ENCODE measurements at places on chromosomes 7 and 10.
A peak's percentile ranks its signal among the peaks of the same experiment; 100 is the strongest.

GRCh38 chr10:110006358-110007160, 1.2 kb upstream of the ADD3 start:
- DNase-seq: no peak

DNA sequence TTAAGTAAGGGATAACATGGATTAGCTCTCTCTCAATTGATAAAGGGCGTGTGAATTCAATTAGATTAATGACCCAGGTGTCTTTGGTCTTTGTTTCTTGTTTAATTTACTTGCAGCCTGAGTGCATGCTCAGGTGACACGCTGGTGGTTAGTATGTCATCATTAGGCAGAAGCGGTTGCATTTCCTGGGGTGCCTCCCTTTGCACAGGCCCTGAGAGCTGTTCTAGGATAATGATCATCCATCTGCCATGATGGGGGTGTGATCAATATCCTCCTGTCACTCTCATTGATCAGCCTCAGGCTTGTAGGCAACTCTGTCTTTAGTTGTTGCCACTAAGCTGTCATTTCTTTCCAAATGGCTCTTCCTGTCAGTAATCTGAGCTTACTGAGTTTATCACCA, 99.6 kb upstream of the NPS start:
- no peak for DNase-seq

GRCh38 chr7:115273139-115273772, 351.4 kb downstream of the MDFIC start:
- DNase-seq: no peak

GRCh38 chr7:114821030-114821900, 100.6 kb upstream of the MDFIC start:
- DNase-seq: no peak

DNA sequence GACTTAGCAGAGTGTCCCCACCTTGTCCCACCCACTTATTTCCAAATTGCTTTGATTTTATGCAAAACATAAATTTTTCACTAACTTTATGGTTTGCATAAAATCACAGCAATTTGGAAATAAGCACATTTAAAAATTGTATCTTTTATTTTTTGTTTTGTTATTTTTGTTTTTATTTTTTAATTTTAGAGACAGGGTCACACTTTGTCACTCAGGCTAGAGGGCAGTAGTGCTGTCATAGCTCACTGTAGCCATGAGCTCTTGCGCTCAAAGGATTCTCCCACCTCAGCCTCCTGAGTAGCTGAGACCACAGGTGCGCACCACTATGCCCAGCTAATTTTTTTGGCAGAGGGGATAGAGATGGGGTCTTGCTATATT, 43.2 kb downstream of the APBB1IP start:
- DNase-seq: no peak

- DNase-seq: no peak
Observed at GRCh38 chr10:58742141-58742540, 229.5 kb downstream of the BICC1 start.

DNA sequence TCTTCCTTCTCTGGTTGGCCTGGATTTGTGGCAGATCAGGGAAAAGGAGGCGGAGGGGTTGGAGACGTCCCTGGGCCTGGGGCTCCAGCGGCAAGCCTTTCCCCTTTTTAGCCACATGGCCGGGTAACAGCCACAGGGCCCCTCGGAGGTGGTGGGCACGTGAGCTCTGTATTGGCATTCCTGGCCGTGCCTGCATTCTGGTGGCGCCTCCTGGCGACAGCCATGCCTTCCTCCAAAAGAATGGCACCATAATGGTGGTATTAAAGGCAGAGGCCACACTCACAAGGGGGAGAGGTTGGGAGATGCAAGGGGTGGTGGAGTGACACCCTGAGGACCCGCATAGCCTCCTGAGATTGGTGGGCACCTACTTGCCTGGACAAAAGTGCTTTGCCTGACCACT, 3.0 kb upstream of the AQP1 start:
- DNase-seq: peak; percentile 12

- DNase-seq: no peak
Observed at GRCh38 chr7:29854257-29854938, 48.1 kb downstream of the WIPF3 start.

DNA sequence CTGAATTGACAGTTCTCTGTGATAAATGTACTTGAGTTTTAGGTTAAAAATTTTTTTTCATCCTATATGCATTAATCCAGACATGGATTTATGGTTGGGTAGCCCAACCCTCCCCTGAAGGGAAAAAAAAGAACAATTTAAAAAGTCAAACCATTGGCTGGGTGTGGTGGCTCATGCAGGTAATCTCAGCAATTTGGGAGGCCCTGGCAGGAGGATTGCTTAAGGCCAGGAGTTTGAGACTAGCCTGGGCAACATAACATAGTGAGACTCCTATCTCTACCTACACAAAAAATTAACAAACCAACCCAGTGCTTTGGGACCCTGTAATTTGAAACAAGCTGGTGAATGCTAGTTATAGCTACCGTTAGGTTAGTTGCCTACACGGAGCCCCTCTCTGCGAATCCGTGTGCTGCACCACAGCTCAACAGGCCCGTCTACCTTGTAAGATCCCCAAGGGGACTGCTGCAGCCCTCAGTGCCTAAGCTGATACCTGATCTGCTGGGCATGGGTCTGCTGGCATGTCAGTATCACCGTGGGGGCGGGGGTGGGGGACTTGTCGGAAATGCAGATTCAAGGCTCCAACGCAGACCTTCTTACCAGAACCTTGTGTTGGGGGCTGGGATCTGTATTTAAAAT, 32.8 kb downstream of the TSPAN14 start:
- DNase-seq: no peak

GRCh38 chr10:60883187-60883586, 60.8 kb downstream of the RHOBTB1 start:
- peak; percentile 35 for DNase-seq

DNA sequence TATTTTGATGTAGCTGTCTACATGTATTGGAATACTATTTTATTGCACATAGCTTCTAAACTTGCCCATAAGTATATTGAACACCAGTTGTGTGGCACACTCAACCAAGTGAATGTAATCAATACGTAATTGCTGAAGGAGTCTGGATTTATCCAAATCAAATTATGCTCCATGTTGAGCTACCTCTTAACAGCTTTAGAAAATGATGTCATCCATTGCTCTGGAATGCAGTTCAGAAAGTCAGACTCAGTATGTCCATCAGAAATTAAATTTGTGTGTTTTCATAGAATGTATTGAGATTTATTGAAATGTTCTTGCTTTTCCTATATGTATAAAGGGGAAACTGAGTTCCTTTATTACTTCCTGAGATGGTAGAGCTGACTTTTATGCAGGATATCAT, 25.0 kb upstream of the CCAR1 start:
- DNase-seq: no peak

DNA sequence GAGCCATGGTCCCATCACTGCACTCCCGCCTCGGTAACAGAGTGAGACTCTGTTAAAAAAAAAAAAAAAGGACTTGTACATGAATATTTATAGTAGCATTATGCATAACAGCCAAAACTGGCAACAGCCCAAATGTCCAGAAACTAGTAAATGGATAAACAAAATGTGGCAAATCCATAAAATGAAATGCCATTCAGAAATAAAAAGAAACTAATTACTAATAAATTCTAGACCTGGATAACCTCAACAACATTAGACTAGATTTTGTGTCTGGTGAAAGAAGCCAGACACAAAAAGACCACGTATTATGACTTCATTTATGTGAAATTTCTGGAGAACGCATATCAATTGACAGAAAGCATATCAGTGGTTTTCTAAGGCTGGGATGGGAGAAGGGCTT, 74.5 kb downstream of the HPSE2 start:
- no peak for DNase-seq

GRCh38 chr10:132932461-132933307, 9.7 kb downstream of the CFAP46 start:
- DNase-seq: no peak

GRCh38 chr10:103740611-103741010, 114.8 kb downstream of the SH3PXD2A start:
- no peak for DNase-seq

- DNase-seq: no peak
Observed at GRCh38 chr10:62715383-62715782, 89.1 kb upstream of the ADO start.

DNA sequence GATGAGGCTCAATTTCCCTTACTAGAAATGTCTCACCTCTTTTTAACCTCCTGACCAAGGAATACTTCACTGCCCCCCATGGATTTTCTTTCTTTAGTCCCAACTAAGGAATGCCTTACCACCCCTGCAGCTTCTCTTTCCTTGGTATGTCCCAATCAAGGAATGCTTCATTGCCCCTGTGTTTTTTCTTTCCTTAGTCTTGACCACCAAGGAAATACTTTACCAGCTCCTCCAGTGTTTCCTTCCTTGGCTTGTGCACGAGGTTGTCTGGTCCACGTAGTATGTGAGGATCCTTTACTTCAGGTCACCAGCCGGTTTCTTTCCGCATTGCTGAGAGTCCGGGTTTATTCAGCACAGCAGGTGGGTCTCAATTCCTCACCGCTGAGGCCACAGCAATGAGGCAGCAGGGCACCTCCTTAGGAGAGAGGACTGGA, 59.3 kb downstream of the CYP2C9 start:
- no peak for DNase-seq

Data from GM12865 (cell line).